Activated gamma-delta T cell treated with Interleukin-2 at 50 U/mL for 16 hours (primary cell): ENCODE measurements at places on chromosomes 12 and 14.

- no peak for DNase-seq
Measured at GRCh38 chr12:125406131-125406530, 340.9 kb downstream of the AACS start.

DNA sequence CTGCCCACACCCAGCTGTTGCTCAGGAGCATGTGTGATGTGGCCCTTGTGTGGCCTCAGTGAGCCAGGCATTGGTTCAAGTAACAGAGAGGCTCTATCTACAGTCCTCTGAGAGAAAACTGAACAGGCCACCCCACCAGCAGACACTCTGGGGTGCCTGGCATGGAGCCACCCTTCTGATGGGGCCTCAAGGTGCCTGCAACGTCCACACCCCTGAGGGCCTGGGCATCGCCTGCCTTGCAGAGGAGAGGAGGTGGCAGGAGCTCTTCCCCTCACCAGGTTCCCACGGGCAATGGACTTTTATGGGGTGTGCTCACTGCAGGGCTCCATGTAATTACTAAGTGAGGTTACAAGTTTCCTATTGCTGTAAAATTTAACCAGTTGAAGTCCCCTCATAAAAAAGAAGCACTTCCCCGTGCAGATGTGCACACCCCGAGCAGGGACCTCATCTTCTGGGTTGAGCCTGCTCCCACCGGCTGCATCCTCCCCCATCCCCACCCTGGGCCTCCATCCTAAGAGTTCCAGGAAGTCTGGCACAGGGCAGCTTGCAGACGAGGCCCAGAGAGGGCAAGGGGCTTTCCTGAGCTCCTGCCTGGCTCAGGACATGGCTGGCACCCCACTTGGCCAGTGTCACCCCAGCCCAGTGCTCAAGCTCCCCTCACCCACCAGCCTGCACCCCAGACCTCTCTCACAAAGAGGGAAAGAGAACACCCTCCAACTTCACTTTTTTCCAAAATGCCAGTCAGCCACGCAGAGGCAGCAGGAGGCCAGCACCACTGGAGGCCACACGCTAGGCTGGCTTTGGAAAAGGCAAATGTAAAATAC lies 270.4 kb upstream of the RTL1 start:
- DNase-seq: no peak

GRCh38 chr14:56172571-56172971 lies 54.4 kb downstream of the PELI2 start:
- no peak for DNase-seq

GRCh38 chr12:127770118-127770517 lies 496.9 kb upstream of the TMEM132C start:
- DNase-seq: no peak

DNA sequence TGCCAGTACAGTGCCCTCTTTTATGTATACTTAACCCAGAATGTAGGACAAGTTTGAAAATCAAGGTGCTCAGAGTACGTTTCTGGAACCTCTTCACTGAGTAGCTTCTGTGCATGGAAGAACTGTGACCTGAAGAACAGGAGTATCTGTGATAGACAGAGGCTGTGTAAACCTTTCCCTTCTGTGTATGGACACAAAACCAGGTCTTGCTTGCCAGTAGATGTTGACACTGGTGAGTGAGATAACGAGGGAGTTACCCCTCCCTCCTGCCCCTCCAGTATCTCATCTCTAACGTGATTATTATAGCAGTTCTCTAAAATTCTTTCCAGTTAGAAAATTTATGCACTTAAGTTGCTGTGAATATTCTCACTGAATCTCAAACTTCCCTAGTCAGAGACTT lies 170.8 kb downstream of the RPL10L start:
- no peak for DNase-seq

DNA sequence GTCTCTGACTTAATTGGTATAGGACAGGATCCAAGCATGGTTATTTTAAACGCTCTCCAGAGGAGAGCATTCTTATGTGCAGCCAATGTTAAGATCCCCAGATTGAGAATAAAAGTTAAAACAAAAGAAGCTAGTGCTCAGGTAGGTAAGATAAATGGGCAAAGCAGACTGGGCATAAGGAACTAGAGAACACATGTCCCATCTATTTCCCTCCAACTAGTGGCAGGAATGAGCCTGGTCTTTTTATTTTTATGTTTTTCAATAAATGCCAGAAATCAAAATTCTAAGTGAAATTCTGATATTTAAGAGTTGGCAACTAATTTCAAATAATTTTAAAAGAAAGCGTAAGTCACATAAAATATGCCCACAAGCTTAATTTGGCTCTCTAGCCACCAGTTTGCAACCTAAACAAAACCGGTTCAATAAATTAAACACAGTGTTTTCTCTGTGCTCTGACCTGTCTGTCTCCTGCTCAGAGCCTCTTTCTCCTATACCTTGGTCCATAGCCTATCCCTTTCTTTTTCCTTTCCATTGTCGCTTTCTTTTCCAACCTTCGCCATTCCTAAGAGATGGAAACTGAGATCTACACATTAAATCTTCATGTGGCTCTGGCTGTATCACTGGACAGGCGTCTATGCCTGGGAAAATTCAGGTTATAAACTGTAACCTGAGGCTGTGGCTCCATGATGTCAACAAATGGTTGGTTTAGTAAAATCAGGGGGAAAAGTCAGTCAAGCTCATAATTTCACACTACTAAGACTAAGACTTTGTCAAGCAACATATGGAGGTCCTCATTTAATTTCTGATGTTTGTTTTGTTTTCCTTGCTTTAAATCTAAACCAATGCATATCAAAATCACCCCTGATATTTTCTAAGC lies 5.5 kb downstream of the SLC38A1 start:
- DNase-seq: no peak

GRCh38 chr12:123384994-123385376 lies 1.1 kb downstream of the KMT5A start:
- DNase-seq: no peak

DNA sequence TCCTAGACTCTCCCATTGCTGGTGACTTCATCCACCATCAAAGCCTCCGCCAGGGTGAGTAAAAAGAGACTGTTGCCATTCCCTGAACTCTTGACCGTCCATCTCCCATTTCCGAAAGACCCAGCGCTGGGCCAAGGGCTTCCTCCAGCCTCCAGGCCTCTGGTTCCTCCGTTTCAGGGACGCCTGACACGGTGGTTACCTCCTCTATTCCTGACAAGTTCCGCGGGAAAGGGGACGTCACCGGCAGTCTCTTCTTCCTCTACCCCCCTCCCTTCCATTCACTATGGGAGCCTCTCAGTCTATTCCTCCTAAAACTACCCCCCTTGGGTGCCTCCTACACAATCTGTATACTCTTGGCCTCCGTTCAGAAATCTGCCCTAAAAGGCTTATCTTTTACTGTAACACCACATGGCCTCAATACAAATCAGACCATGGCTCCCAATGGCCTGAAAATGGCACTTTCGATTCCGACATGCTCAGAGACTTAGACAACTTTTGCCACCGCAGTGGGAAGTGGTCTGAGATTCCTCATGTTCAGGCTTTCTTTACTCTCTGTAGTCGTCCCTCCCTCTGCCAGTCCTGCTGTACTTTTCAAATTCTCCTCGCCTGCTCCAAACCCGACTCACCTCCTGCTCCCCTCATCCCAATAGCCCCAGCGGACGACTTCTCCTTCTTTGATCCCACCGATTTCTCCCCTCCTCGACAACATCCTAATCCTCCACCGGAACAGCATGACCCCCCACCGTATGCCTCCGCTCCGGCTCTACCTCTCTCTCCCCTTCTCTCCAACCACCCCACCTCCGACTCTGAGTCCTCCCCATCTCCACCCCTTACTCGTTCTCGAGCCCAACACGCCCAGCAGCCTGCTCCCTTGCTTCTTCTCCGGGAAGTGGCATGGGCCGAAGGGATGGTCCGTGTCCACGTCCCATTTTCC lies 70.4 kb downstream of the MOK start:
- no peak for DNase-seq

- no peak for DNase-seq
Measured at GRCh38 chr14:96165493-96166436, 38.9 kb upstream of the BDKRB2 start.

DNA sequence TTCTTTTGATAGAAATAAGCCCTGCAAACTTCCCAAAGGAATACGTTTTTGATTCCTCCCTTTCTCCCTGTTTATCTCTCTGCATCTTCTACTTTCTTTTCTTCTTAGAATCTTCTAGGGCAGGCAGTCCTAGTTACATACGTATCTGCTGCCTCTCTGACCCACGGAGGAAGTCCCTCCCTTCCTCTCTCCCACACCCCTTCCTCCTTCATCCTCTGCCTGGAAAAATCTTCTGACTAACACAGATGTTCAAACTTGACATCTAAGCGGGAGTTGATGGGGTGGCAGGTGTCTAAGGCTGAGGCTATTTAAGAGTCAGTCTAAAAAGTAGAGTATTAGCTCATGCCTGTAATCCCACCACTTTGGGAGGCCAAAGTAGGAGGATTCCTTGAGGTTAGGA lies 88.6 kb downstream of the MAP1LC3B2 start:
- DNase-seq: no peak

DNA sequence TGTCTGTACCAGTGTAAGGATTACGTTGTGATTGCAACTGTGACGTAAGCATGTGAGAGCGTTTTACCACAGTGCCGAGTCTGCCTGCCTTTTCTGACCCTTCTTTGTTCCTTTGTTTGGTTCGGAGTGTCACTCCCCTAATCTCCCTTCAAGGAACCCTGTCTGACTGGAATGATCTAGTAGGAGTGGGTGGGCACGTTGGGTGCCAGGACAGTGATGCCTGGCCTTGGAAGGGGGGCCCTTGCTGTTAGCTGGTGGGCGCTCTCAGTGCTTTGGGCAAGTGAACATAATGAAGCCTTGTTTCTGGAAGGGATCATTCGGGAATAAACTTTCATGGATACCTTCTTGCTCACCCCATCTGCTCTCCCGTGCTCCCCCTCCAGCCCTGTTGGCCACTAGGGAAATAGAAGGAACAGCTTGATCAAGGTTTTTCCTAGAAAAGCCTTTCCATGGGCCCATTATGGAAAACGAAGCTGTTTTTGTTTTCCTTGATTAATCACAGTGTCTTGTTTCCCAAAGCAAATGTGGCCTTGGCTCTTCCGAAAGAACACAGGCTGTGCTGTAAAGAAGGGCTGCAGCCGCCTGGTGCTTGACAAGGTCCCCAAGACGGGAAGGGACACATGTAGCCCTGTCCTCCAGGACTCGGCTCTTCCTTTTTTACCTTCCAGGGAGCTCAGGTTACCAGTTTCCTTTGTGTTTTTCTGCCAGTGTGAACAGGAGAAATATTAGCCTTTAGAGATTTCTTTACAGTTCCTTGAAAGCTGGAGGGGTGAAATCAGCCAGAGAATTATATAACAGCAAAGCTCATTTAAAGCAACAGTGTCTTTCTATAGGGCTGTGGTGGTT lies 215.5 kb downstream of the CRADD start:
- DNase-seq: no peak

DNA sequence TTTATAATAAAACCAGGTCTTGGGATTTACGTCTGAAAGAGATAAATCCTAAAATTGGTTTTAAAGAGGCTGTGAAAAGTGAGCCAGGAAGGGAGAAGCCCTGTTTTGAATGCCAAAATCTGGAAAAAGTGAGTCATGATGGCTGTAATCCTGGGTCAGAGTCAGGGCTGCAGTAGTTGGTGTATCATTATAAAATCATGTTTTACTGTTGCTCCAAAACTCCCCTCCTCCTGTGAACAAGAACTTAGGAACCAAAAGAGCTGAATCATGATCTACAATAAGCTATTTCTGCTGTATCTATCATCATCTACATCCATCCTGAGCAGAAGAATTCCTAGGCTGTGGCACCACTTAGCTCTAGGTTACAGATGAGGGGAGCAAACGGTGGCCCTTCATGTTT lies 79.3 kb downstream of the LMO3 start:
- DNase-seq: no peak

DNA sequence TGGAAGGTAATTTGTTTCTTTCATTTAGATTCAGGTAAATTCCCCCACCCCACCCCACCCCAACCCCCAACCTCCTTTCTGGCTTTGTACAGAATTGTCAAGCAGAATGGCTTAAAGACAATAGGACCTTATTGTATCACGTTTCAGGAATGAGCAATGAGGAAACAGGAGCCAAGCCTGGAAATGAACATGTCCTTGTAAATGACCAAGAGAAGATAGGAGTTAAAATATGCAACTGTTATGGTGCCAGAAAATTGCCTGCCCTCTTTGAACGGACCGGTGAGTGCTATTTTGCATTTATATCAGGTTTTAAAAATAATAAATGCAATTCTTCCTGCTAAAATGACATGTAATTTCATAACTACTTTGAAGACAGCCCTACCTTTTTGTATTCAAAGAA lies 141.6 kb upstream of the PELI2 start:
- no peak for DNase-seq

GRCh38 chr14:106141242-106142220 lies 615.1 kb downstream of the TMEM121 start:
- DNase-seq: no peak

DNA sequence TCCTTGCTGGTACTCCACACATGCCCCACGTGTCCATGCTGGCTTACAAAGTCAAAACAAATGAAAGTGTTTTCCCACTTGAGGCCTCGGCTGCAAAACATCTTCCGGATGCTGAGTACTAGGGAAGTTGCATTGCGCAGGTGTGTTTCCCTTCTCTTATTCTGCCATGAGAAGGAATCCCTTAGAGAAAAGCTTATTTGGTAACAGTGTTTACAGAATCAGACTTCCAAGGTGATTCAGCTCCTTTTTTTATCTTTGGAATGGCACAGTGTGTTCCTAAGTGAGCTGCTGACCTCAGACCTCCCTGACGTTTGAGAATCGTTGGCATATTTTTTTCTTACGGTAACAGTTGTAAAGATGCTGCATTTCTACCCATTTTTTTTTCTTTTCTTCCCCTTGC lies 211.3 kb downstream of the ESR2 start:
- no peak for DNase-seq

- no peak for DNase-seq
Measured at GRCh38 chr14:38387821-38388220, 131.9 kb upstream of the CLEC14A start.

GRCh38 chr12:130026608-130027176 lies 122.9 kb upstream of the TMEM132D start:
- DNase-seq: no peak

DNA sequence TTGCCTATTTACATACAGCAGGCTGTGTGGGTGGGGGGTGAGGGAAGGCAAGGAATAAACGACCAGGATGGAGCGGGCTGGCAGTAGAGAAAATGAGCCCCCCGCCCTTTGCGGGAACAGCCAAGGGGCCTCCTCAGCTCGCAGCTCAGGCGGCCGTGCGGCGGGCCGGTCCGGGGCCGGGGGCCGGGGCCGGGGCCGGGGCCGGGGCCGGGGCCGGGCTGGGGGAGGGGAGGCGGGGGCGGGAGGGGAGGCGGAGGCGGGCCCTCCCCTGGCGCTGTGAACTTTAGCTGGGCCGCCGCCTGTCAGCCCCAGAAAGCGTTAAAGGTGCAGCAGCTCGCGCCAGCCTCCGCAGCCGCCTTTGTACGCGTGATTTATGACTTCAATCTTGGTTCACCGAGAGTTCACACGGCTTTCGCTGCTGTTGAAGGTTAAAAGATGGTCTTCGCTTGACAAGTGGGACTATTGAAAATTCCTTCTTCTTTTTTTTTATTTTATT lies 28.8 kb downstream of the HOXC4 start:
- peak; percentile 36 for DNase-seq

GRCh38 chr14:105837349-105838063 lies 311.1 kb downstream of the TMEM121 start:
- no peak for DNase-seq

DNA sequence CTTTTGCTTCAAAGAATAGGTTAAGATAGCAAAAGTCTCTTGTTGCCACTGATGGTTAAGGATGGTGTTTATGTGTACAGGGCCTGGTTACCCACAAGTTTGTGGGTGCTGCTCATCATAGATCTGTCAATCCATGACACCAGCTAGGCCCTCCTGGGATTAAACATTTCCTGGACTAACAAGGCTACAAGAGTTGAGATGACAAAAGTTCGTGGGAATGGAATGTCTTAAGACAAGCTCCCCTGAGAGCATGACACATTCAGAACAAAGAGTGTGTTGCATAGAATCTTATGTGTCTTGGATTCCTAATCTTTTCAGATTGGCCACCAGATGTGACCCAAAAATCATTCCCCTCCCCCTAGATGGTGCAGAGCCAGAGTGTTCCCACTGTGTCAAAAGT lies 592.5 kb upstream of the USP15 start:
- no peak for DNase-seq
